GM18507 (cell line): ENCODE measurements at places on chromosomes 6 and 20.

- DNase-seq = no peak
These were observed 72.8 kb downstream of the ATXN1 start for GRCh38 chr6:16688436-16688835.

DNA sequence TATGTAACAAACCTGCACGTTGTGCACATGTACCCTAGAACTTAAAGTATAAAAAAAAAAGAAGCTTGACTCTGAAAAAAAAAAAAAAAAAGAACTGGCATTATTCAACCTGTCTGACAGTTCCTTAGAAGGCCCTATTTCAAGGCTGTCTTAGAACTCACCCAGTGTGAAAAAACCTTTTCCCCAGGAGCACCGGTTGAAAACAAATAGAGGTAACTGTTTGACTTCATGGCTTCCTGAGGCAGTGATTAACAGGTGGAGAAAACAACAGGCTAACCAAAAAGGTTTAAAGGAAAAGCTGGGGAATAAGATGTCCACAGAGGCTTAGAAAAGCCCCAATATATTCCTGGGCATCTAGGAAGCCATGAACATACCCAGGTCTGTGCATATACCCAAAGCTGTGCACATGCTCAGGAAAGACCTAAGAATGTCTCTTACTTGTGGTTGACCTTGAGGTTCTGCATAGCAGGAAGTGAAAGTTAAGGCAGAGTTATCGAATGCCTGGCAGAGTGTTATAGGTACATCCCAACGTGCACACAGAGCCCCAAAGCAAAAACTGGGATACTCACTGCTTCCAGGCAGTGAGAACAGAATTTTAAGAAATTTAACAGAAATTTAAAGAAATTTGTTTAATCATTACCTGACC, 7.0 kb downstream of the UQCC1 start:
- DNase-seq = peak; percentile 14

- no peak for DNase-seq
These were observed 11.0 kb downstream of the SMOC2 start for GRCh38 chr6:168451805-168452517.

- no peak for DNase-seq
These were observed 243.5 kb upstream of the THEMIS start for GRCh38 chr6:128144320-128144719.

DNA sequence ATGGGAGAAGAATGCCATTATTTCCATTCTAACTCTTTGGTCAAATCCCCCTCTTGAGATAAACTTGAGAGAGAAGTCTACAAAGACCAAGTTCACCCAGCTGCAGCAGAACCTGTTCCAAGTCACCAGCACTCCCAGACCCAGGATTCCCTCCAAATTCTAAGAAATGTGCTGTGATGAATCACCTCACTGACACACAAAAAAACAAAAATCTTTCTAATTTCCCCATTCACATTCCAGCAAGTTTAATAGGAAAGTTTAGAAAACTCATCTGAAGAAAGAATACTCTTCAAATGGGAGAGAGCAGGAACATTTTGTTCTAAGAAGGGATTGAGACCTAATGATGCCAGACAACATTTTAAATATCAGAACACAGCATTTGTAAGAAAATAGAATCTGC, 213.6 kb upstream of the PLCB4 start:
- DNase-seq = no peak

DNA sequence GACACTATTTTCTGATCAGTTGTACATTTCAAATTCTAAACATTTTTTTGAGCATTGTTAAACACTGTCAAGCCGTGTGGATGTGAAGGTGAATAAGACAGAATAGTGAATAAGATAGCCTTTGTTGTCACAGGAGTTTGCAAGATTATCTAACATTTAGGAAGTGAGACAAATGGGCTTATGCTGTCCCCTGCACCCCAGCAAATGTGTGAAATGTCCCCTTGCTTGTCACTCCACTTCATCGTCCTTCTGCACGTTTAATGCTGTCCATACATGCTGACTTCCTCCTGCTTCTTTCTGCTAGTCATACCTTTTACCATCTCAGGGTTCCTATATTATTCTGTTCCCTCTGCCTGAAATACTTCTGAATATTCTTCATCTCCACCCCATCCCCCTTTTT, 62.6 kb downstream of the CBFA2T2 start:
- DNase-seq = no peak

DNA sequence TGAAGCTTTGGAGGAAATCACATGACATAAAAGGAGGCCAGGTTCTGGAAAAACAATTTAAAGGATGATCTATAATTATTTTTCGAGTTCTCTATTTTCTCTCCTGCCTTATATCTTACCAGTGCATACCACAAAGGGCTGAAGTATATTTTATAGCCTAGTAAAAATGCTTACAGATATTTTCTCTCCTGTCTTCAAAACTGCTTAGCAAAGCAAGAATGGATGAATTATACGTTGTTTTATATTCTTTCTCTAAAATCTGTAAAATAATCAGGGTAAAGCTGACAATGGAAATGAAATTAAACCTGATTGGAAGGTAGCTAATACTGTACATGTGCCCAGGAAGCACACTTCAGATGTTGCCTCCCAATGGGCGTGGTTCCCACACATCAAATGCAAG, 123.7 kb downstream of the F13A1 start:
- no peak for DNase-seq

DNA sequence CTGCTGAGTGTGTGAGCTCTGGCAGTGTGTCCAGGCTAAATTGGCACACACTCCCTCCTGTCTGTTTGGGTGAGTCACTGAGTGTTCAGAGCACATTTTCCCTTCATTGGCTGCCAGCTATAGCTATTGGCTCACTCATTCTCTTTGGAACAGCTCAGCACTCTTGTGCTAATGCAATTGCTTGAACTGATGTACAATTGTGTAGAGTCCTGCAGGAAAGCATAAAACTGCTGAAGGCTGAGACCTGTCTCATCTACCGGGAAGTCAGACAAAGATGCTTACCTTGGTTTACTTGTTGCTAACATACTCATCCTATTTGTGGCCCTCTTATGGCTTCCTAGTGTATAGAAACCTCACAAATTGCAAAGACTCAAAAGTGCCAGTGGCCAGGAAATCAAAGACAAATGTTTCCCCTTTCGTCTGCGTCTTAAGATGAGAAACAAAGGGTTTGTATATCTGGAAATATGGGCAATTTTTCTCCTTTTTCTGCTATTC, 351.0 kb downstream of the BCKDHB start:
- no peak for DNase-seq

DNA sequence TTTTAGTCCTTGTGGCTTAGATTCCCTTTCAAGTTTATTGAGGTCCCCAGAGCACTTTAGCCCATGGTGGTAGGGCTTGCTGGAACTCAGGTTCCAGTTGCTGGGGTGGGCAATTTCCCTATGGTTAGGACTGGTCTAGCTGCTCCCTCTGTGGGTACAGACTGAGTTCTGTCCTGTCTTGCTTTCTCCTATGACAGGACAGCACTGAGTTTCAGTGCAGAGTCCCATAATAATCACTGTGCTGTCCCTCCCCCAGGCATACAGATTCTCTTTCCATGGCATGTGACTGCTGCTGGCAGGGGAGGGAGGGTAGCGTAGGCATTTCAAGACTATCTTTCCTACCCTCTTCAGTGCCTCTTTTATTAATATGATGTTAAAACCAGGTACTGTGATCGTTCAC, 17.1 kb upstream of the ERVFRD-1 start:
- no peak for DNase-seq

DNA sequence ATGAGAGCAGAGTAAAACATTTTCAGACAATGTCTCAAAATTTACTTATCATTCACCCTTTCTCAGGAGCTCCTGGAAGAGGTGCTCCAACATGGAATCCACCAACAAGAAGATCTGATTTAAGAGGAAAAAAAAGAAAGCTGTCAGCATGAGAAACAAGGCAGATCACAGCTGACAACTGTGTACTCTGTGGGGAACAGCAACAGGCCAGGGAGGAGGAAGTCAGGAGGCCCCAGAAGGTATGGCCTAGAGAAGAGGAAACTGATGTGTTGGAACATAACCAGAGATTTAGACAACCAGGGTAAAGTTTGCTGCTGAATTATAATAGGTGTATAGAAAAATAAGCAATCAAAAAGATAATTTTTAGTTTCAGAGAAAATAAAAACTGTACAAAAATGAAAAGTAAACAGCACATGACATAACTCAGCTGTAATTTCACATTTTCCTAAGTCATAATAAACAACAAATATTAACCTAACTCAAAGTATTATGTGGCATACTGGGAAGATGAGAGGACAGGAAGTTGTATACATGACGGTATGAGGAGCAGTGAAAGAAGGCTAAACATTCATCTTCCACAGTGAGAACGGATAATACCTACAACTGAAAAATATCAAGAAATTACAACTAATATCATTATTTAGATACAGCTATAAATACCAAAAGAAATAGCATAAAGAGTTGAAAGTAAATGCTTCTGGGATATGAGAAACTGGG, 113.6 kb upstream of the EMILIN3 start:
- DNase-seq = no peak

DNA sequence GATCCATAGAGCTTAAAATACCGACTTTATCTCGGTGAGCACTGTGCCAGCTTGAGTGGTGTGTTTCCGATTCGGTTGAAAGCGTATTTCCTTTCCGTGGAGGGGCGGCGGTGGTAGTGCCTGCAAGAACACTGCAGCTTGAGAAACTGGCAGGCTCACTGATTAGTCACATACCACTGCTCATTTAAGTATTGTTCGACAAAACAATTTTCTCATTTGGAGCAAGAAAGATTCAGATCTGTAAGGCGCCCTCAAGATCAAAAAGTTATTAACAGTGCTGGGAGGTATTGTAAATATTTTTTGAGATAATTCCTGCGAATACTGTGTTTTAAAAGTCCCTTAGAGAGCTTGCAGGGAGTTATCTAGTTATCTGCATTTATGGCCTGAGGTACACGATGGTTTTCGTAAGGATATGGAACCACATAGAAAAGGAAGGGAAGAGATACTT, 1.3 kb downstream of the MAPK14 start:
- DNase-seq = no peak

DNA sequence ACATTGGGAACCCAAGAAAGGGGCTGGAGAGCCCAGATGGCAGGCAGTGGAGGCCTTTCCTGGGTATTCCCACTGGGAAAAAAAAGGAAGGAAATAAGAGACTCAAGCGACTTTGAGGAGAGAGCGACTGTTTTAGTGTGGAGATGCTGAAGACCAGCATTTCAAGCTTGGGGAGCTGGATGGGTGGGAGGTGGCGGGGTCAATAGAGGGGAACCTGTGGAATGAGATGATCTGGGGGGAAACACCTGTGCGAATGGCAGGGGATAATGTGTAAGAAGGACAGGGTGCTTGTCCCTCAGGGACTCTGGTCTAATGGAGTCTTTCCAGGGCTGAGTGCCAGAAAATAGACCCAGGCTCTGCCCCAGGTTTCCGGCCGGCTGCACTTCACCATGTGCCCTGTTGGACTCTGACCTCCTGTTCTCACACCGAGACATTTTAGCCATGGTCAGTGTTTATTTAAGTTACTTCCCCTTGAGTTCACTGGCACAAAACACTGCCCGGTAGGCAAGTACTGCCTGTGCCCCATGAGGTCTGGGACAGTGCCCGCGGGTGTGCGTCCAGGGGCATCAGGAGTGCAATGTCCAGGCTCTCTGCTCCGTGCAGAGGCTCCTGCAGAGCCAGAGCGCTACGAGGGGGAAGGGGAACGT, 50.4 kb upstream of the NKX2-2 start:
- no peak for DNase-seq

- DNase-seq = no peak
These were observed 41.0 kb upstream of the FAM50B start for GRCh38 chr6:3808199-3808598.
